ENCODE measurements at places on chromosomes 13 and 19.

DNA sequence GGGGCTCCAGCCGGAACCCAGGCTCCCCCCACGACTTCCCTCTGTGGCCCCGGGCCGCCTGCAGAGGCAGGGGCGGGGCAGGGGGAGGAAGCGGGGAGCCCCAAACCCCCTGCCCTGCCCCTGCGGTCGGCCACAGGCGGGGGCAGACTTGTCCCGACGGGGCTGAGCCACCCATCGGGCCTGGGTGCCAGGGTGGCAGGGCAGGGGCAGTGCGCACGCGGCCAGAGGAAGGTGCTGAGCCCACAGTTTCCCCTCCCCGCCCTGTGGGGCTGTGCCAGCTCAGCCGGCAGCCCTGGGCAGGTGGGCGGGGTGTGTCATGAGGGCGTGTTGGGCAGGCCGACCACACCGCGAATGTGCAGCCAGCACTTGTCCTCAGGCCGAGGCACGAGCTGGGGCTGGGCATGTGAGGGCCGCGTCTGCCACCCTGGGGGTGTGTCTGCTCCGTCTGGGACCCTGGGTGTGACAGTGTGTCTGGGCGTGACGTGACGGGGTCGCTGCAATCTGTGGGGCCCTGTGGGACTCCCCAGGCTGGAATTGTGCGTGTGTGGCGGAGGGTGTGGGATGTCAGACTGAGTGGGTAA lies 17.7 kb downstream of the CCDC97 start:
- no peak for DNase-seq

DNA sequence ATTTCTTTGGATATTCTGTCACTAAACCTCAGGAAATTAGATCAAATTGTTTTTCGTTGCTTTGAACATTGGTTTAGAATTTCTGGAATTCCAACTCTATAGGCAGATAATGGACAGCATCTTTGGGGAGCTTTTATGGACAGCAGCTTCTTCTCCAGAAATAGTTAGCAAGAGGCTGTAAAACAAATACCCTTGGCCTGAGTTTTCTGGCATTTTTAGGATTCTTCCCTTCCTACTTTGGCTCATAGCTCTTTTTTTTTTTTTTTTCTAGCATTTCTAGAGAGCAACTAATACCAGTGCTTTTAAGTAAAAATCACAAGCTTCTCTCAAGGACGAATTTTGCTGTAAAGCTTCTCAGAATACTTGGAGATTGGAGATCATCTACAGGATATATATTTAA lies 169.8 kb upstream of the SPRY2 start:
- DNase-seq, result no peak

GRCh38 chr19:4916292-4917082 lies 7.2 kb downstream of the UHRF1 start:
- no peak for DNase-seq

DNA sequence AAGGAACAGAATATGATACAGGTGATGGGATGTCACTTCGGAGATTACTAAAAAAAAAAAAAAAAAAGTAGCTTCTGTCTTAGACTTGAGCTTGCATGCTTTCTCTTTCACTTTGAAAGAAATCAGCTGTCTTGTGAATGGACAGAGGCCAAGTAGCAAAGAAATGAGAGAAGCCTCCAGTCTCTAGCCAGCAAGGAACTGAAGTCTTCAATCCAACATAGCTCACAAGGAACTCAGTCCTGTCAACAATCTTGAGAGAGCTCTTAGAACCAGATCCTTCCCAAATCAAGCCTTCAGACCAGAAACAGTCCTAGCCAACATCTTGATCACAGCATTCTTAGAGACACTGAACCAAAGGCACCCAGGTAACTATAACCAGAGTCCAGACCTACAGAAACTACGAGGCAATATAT lies 7.7 kb downstream of the N4BP2L2 start:
- DNase-seq, result no peak

GRCh38 chr19:14059093-14059480 lies 2.8 kb downstream of the PALM3 start:
- DNase-seq, result no peak

- no peak for DNase-seq
These were observed 764 bp downstream of the UPF1 start for GRCh38 chr19:18832306-18833140.

- DNase-seq, result no peak
These were observed 3.1 kb downstream of the SLC17A7 start for GRCh38 chr19:49438261-49438660.

DNA sequence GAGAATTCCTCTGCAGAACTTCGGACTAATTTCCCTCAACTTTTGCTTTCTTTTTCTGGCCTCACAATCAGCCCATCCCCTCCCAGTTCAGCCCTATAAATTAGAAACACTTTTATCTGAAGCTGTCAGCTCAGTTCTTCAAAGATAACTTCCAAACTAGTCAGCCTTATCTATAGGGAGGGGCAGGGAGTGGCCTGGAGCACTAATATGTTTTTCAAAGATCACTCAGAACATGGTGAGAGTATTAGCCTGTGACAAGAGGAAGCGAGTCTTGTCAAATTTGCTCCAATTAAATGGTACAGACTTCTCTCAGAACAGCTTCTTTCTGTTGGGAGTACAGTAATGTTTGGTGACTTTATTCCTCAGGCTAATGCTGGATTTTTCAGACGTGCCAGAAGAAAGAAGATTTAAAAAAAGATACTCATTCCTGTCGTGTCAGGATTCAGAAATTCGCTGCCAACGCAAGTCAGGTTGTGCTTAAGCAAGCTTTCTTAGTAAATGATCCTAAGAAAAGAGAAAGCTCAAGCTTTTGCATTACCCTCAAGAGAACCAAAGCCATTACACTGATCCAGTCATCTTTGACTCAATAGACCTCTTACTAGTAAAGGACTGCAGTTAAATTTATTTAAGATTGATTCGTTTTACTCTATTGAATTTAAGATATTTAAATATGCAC lies 1033.6 kb downstream of the SLITRK5 start:
- no peak for DNase-seq

DNA sequence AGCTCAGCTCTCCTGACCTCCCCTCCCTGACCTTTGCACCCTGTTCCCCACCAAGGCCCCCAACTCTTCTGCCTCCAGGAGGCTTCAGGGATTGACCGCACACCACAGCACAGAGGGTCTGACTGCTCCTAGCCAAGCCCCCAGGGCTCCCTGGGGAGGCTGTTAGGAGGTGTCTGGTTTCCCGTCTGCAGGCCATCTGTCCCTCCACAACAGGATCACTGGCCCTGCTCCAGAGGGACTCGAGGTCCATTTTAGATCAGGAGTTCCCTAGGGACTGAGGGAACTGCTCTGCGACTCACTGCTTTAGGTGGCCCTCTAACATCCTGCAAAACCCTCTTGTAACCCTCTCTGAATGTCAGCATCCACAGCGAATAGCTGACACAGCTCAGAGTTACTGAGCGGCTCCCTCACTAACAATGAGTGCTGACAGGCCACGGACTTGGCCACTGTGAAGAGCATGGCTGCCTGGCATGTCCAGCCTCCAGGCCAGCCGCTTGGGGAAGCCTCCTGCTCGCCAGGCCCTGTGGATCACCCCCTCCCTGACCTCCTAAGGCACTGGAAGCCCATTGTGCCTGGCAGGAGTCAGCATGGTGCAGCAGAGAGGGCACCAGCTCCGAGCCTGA lies 17.7 kb downstream of the GRIK5 start:
- DNase-seq, result no peak

- DNase-seq, result no peak
These were observed 20.8 kb upstream of the TMTC4 start for GRCh38 chr13:100695509-100695773.

DNA sequence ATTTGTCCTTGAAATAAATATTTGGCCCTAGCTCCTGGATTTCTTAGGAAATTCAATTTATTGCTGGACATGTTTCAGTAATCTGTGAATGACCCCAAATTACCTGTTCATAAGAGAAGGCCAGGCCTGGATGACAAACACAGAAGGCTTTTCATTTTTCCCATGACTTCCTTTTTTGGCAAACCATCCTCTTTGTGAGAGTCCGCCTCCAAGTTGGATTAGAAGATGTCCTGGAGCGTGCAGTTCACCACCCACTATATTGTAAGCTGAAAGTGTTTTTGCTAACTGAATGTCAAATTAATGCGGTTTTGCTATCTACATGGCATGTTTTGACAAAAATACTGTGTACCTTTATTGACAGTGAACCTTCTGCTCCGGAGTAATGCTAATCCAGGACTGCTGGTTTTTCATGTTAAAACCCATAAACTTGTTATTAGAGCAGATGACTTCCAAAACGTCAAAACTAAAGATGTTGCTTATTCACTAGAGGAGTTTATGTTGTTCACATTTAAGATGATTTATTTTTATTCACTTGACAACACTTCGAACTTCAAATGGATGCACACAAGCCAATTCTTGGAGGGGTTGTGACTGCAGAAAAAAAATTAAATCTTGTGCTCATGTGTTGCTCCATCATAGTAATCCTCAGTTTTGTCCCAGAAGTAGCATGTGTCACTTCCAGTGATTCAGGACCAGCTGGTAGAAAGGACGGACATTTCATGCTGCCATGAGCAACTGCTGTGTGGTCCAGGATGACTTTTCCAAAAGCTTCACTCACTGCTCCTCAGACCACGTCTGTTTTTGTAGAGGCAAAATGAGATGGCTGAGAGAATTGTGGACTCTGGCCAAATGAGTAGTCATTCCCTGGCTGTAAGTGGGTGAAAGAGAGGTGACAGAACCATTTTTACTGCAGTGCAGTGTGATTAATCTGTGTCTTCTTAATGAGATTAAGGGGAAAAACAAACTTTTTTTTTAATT lies 71.0 kb downstream of the ITGBL1 start:
- DNase-seq, result no peak

- no peak for DNase-seq
These were observed 42.3 kb downstream of the TPTE2 start for GRCh38 chr13:19519049-19519448.

- DNase-seq, result no peak
These were observed 15.6 kb downstream of the FGF21 start for GRCh38 chr19:48770734-48771472.

DNA sequence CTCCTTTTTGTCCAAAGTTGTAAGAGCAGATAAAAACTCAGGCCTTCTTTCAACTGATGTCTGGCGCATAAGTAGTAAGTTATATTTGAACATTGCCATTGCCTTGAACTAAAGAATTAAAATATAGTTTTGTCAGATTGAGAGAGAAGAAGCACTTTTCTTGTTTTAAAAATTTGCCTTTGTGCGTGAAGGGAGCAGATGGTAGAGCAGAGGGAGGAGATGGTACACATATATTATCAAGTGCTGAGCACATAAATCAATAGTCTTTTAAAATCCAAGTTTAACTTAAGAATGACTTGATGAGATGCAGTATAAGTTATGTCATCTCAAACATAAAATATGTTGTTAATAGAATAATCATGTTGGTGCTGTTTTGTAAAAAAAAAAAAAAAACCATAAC lies 504.6 kb upstream of the KLHL1 start:
- DNase-seq, result no peak

DNA sequence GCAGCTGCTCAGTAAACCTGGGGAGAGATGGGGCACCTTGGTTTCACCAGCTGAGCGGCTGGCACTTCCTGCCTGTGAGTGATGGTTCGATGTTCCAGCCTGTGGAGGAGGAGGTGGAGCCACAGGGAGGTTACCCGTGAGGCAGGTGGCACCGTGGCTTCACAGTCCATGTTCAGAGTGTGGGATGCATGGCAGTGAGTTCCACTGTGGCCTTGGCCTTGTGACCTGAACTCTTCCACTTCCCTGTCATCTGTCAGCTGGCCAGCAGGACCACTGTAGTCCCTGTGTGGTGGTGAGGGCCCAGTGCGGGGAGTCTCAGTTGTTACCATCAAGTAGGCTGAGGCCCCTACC lies 16.9 kb downstream of the SMARCA4 start:
- DNase-seq, result no peak

DNA sequence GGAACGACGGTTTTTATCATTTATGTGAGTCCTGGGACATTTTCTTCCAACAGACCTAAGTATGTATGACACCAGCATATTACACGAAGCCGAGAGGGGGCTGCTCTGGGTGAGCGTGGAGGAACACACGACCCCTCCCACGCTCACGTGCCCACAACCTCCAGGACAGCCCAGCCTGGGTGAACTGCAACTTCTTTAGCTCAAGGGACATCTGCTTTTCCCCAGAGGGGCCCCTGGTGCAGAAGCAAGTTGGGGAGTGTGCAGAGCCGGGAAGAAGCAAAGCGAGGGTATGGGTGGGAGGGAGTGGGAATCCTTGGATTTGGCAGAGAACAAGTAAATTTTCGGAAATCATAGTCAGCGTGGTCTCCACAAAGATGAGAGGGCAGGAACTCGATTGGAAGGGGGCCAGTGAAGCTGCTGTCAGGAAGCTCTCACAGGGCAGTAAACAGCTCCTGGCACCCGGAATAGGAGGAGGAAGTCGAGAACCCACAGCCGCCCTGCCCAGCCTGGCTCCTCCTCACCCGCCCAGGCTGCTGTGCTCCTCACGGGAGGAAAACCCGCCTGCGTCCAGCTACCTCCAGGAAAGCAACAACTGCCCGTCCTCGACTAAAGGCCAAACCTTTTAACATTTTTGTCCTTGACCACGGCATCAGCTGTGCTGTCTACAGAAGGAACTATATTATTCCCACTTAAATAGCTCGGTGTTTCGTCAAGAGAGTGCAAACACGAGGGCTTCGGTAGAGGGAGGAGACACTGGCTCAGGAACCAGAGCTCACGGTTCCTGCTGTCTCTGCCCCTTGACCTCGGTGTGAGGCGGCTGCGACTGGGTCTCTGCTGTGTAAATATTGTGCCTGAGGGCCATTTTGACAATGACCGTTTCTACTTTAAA lies 17.2 kb upstream of the CFAP97D2 start:
- DNase-seq, result peak; percentile 37

DNA sequence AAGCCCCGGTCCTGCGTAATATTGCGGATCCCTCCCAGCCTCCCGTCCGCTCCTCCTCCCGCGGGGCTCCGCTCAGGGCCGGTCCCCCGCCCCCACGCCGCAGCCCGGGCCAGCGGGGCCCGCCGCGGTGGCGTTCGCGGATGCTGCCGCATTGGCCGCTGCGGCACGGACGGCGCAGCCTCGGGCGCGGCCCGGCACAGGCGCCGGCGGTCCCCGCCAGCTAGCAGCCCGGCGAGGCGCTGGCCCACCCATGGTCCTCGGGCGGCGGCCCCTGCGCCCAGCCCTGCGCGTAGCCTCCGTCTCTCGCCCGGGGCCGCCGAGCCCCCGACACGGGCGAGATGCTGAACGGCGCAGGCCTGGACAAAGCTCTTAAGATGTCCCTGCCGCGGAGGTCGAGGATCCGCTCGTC lies at the start of gene ATP8A2:
Gene ATP8A2 (plus strand): TSS at position 100 of the 409 bp plus-strand sequence. CDS start 239 bp downstream, at position 339.
- peak; percentile 35 for DNase-seq

DNA sequence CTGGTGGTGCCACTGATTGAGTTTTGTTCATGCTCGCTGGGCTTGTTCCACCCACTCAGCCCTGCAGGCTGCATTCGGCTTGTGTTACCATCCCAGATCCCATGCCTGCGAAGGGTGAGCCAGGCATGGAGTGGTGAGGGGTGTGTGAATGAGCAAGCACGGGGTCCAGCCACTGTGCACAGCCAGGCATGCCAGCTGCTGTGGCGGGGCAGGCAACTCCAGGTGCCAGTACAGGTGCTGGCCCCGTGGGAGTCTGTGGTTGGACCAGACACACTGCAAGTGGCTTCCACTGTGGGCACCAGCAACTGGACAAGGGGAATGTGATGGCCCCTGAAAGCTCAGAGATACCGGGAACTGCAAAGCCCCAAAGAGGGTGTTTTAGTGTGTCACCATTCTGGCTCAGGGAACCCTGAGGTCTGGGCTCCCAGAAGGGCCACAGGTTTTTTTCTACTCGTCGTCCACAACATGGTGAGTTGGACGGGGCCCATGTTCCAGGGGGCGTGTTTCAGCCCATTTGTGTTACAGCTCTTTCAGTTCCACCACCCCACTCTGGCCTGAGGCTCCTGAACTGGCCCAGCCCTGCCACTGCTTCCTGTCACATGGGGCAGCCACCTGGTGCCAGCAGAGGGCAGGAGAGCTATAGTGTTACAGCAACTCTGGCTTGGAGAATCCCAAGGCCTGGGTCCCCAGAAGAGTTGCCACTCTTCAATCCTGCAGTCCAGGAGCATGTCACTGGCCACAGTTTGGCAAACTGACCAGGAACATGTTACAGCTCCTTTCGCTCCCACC lies 217.0 kb upstream of the OBI1 start:
- no peak for DNase-seq
